ENCODE measurements at places on chromosomes 2 and 18.
A peak's percentile ranks its signal among the peaks of the same experiment; 100 is the strongest.

DNA sequence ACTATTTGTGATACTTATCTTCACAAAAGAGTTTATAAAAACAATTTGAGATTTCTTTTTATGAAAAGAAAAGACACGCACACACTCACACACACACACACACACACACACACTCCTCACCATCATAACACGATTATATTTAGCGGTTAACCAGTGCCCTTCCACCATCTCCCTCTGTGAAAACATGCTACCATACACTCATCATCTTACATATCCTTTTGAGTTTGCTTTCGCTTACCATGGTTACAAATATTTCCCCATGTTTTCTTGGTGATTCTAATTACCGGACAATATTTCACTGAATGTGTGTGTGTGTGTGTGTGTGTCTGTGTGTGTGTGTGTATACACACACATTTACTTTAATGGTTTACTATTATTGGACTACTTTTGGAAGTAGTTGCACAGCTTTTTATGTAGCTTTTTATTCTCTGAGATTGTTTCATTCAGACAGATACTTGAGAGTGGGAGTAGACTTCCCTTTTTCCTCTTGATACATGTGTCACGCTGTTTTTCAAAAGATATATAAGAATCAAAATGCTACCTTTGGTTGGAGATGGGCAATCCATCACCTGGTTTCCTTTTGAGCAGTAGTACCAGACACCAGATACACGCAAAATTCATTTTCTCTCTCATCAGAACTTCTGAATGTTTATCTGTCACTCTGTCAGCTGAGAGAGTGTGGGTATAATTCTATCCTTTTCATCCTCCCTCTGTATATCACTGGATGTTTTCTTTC lies 138.1 kb downstream of the SETBP1 start:
- DNase-seq, result no peak

GRCh38 chr2:40101131-40101575 lies 322.1 kb upstream of the THUMPD2 start:
- DNase-seq, result no peak

DNA sequence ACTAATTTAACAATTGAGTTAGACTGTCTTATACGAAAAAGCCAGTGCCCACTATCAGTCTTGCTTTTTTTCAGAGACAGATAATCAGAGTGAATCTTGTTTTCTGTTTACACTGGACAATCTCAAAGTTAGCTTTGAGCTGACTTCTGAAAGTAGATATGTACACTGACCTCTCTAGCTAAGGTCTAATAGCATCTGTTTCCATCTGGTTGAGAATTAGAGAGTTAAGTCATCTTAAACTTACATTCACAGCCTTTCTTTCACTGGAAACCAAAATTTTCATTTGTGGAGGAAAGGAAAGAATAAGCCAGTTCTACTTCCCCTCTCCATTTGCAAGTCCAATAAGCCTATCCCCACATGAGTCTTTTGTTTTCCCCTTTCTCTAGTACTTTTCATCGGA lies 89.3 kb downstream of the VRK2 start:
- no peak for DNase-seq

- DNase-seq, result no peak
Measured at GRCh38 chr2:44759823-44760222, 181.7 kb upstream of the SIX3 start.

- DNase-seq, result no peak
Measured at GRCh38 chr2:28311660-28312249, 80.9 kb upstream of the FOSL2 start.

DNA sequence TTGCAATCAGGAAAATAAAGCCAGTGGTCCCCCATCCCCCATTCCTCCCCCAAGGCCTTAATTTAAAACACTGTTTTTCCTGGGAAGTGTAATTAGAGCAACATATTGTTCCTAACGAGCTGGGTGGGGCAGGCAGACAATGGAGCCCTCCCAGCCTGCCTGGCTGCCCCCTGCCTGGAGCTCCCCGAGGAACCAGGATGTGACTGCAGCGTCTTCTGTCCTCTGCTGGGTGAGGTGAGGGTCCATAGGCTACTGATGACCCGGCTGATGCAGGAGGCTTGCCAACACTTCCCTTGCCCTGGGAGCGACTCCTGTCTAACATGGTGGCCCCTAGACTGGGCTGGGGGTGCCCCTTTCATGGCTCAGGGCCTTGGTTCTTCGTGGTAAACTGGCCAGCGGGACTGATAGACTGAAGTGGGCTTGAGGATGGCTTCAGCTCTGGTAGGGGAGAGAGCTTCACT lies 152.4 kb downstream of the DYSF start:
- peak; percentile 11 for DNase-seq

GRCh38 chr2:239822146-239822831 lies 202.9 kb downstream of the NDUFA10 start:
- DNase-seq, result peak; percentile 9

Measured in uterus (tissue), 4 donors.